NCI-H2081 treated with DMSO at 0.1 percent for 48 hours (cell line): ENCODE measurements at places on chromosomes 7 and 10.

DNA sequence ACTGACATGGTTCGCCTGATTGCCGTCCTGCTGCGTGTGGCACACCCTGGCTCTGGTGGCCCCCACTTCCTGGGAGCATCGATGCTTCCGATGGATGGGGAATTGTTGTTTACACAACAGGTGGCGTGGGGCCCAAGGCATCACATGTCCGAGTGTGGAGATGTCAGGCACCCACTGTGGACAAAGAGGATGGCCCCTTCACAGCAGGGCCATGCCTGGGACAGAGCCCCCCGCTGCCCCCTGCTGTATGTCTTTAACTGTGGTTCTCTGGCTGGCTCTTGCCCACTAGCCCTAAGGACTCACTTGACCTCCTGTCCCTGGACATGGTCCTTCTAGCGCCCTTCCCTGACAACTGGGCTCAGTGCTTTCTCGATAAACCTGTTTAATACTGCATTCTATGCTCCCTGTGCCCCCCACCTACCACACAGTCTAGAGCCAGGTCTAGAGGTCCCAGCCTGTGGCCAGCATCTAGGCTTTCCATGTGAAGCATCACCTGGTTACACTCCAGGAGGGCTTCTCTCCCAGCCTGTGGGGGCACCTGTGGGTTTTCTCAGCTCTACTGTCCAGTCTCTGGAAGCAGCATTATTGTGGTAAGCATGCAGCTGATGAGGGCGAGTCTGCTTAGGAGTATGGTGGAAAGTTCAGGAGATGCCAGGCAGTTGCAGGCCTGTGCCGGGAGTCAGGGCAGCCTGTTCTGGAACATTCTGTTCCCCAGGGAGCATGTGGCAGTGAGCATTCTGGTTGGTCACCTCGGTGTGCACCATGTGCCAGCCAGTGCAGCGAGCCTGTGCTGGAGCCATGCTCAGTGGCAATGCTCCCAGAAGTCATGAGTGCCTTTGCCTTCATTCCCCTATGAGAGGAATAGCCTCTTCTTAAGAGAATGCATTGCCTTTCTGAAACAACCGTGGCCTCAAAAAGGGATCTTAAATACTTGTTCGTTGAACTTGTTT is 10.4 kb downstream of the ADCY1 start:
- DNase-seq: no peak

- DNase-seq: no peak
Measured at GRCh38 chr10:102267748-102268147, 22.4 kb downstream of the GBF1 start.

DNA sequence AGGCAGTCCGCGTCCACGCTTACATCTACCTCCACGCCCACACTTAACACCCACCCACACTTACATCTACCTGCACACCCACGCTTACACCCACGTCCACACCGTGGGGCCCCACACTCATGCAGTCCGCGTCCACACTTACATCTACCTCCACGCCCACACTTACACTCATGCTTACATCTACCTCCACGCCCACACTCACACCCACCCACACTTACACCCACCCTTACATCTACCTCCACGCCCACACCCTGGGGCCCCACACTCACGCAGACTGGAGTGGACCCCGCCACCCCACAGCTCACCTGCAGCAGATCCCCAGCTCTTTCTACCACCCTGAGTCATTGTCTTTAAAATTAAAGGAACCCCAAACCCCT is 32.4 kb upstream of the PWWP2B start:
- no peak for DNase-seq

- DNase-seq: no peak
Measured at GRCh38 chr10:110822035-110822711, 49.6 kb upstream of the PDCD4 start.

GRCh38 chr10:77081481-77081891 is 556.1 kb downstream of the KCNMA1 start:
- no peak for DNase-seq

- DNase-seq: no peak
Measured at GRCh38 chr10:111079241-111079760, 2.5 kb downstream of the ADRA2A start.

DNA sequence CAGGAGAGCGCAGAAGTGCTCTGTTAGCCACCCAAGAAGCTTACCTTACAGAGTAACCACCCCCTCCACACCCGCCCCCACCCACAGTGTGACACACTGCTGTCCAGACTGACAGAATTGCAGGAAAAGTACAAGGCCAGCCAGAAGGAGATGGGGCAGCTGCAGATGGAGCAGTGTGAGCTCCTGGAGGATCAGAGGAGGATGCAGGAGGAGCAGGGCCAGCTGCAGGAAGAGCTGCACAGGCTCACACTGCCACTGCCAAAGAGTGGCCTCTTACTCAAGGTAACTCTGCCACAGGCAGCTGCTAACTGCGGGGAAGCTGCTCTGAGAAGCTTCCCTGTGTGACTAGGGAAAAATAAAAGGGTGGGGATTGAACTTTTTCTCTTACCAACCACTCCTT is 17.6 kb downstream of the CCDC136 start:
- no peak for DNase-seq

DNA sequence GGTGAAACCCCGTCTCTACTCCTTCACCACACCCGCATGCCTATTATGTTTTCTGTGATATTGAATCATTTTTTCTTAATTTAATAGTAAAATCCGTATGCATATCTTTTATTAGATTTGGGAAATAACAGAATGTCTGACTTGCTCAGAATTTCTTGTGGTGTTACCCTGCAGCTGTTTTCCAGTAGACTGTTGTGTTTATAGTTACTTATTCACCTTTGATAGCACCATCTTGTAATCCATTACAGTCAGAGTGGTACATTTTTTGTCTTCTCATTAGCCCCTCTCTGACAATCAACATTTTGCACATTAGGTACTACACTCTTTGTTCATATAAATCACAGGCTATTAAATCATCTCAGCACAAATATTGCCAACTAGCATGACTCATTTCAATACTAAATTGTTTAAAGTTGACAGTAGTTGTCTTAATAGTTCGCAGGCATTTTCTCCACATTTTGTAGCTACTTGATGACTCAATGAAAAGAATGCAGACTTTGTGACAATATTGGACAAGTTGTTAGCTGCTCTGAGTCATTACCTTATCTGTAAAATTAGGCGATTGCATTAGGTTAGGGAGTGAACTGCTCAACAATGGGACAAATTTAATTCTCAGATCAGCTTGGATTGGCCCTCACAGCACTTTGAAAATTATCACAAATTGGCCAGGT is 17.8 kb upstream of the SLC16A12 start:
- no peak for DNase-seq

DNA sequence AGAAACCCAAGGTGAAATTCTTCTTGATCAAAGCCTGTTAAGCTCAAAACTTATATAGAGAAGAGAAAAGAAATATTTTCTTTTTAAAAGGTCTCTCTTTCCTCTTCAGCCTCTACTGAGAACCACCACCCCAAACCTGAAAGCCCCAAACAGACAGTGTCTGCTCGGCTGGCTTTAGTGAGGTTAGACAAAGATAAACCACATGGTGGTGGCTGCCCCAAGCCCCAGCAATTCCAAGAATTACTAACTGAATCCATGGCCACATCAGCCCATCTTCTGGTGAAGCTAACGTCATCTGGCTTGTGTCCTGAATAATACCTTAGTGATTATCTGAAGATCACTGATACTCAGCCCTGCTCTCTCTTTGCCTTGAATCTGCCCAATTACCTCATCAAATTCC is 275.0 kb downstream of the ELMO1 start:
- DNase-seq: no peak

GRCh38 chr7:2193575-2194305 is 39.0 kb downstream of the MAD1L1 start:
- DNase-seq: no peak

- DNase-seq: no peak
Measured at GRCh38 chr7:70390251-70390650, 741.7 kb upstream of the GALNT17 start.

GRCh38 chr7:114081606-114082425 is 163.0 kb upstream of the PPP1R3A start:
- peak; percentile 78 for DNase-seq

DNA sequence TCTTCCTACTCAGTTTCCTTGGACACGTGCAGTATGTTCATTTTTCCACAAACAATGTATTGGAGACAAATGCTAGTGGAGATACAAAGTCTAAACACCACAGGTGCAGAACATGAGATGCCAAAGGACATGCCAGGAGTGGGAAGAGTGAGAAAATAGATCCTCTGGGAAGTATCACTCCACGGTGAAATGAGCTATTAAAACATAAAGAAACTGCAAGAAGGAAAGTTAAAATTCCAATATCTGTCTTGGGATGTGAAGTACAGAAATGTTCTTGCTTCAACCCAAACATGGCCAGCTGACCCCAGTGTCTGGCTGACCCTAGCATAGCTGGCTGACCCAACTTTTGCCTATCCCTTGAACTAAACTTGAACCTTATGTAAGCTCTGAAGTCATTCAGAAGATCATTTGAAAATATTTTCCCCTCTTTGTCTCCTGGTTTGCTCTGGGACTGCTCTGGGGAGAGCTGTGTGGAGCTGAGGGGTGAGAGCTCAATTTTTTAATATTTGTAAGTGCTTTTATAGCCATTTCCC is 59.5 kb downstream of the FZD1 start:
- DNase-seq: no peak

- no peak for DNase-seq
Measured at GRCh38 chr7:157177983-157178381, 39.3 kb downstream of the UBE3C start.

DNA sequence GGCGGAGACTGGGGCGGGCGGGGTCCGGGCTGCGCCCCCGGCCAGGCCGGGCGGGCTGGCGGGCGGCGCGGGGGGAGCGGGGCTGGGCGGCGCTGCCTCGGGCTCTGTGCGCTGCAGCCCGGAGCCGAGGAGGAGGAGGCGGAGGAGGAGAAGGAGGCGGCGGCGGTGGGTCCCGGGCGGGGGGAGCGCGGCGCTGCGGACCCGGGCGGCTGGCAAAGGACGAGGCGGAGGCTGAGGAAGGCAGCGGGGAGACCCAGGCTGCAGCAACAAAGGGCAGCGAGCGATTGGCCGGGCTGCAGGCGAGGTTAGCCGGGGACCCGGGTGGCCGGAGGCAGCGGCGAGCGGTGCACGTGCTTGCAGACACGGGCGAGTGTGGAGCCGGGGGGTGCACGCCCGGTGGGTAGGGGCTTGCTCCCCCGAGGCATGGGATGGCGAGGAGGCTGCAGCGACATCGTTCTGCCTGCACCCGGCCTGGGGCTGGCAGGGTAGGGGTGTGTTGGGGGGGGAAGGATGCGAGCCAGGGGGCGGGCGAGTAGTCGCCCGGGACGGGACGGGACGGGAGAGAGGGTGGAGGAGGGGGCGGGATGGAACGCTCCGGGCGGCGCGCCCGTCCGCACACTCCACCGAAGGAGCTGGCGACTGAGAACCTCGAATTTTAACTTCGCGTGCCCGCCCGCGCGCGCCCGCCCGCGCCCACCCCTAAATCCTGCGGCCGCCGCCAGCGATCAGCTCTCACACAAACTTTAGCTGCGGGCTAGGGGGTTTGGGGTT is 844 bp upstream of the KAT6B start:
- no peak for DNase-seq

DNA sequence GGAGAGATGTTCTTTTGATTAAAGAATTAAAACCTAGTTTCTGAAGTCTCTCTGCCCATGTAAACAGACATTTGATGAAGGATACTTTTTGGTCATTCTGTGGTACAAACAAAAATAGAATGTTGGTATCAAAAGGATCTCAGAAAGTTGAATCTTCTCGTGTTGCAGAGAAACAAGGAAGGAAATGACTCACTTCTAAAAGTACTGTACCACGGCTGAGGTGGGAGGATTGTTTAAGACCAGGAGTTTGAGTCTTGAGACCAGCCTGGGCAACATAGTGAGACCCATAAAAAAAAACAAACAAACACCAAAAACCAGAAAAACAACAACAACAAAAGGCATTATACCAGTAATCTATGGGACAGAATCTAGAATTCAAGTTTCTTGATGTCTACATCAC is 69.7 kb downstream of the PRSS58 start:
- no peak for DNase-seq

GRCh38 chr7:97733276-97734161 is 1.6 kb downstream of the TAC1 start:
- no peak for DNase-seq

DNA sequence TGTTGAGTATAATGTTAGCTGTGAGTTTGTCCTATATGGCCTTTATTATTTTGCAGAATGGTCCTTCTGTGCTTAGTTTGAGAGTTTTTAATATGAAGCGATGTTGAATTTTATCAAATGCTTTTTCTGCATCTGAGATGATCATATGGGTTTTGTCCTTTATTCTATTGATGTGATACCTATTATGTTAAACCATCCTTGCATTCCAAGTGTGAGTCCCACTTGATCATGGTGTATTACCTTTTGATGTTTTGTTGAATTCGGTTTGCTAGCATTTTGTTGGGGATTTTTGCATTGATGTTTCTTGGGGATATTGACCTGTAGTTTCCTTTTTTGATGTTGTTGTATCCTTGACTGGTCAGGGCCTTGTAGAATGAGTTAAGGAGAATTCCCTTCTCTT is 166.4 kb downstream of the MLLT10 start:
- DNase-seq: no peak

GRCh38 chr10:122515022-122515424 is 45.5 kb upstream of the DMBT1 start:
- no peak for DNase-seq

GRCh38 chr10:43048301-43049051 is 28.4 kb upstream of the RET start:
- no peak for DNase-seq

GRCh38 chr7:96248405-96248804 is 73.5 kb downstream of the SLC25A13 start:
- DNase-seq: no peak

DNA sequence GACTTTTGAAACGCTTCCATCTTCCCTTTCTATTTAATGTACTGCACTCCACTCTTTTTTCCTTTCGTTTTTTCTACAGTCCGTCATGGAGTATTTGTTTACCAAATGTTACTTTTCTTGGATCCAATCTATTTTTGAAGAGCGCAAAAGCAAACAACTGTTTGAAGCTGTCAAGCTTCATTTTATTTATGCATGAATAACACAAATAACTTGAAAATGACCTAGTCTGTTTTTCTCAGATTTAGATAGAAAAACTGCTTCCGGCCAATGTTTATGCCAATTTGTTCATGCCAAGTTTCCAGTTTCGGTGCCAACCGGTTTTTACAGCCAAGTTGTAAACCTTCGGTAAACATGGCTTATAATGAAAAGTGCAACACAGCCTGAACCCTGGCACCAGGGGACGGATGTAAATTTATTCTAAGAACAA is 150.9 kb upstream of the KLF6 start:
- DNase-seq: peak; percentile 30

DNA sequence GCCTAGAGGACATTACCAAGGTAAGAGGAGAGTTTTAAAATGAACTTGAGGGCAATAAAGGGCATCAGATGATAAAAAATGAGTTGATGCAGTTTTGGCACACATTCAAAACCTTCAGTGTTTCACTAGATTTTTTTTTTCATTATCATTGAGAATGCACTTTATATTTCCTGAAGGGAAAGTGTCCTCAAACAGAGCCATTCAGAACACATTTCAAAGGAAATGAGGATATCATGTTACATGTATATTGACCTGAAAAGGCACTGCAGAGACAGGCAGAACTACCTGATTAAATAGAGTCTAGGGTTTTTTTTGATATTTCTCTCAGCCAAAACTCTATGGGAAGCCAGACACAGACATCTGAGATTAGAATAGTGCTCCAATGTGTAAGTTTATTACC is 454.0 kb downstream of the NEBL start:
- DNase-seq: no peak

- DNase-seq: no peak
Measured at GRCh38 chr10:74039561-74040145, 41.7 kb downstream of the VCL start.
